SK-N-MC (cell line): ENCODE measurements at places on chromosomes 5 and 9.

- DNase-seq = no peak
These were observed 14.7 kb upstream of the RAB14 start for GRCh38 chr9:121216271-121216805.

GRCh38 chr5:133398646-133399101, 213.7 kb downstream of the FSTL4 start:
- no peak for DNase-seq

DNA sequence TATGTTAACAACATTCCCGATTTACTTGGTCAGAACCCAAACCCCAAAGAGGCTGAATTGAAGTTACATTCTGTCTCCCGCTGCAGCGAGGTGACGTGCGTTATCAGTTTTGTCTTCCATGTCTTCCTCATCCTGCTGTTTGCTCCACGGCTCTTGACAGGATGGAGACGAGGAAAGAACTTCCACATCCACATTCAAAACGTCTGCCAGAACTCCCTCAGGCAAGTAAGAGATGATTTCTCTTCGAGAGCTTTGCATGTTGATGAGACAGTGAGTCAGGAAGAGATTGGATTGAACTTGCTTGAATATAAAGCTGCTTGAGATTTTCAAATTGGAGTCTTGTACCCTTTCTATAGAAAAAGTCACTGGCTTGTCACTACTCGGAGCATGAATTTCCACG, 242.6 kb downstream of the AUH start:
- DNase-seq = peak; percentile 65

DNA sequence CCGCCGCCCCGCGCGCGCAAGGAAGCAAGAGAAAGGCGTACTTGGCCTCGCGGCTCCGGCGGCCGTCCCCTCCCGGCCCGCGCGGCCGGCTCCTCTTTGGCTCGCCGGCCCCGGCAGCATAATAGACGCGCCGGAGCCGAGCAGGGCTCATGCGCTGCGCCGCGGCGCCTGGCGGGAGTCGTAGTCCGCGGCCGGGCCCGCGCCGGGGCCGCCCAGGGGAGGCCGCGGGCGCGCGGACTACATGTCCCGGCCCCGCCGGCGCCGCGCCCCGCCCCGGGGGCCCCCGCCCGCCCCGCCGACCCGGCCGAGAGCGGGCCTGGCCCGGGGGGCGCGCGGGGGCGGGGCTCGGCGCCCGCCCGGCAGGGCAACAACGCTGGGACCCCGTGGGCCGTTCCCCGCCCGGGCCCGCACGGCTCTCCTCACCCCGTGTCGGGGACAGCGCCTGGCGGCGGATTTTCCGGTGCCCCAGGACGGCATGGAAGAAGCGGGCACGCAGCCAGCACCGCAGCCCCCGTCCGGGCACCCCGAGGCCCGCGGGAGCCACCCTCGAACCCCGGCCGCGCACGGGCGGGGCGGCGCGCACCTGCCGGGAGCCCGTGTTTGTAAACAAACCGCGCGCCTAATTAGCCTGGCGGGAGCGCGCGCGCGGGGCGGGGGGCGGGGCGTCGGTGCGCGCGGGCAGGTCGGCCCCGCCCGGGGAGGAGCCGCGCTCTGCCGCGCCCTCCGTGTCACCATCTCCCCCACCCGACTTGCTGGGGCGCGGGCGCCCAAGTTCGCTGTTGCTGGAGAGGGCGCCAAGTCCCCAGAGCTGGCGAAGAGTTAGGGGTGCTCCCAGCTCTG, at the start of gene BRD3:
BRD3 (minus strand) TSS at position 123 of the 840 bp plus-strand sequence. CDS start 14,549 bp downstream, outside the sequence.
- no peak for DNase-seq

GRCh38 chr5:32475334-32476097, 31.0 kb upstream of the ZFR start:
- DNase-seq = no peak

DNA sequence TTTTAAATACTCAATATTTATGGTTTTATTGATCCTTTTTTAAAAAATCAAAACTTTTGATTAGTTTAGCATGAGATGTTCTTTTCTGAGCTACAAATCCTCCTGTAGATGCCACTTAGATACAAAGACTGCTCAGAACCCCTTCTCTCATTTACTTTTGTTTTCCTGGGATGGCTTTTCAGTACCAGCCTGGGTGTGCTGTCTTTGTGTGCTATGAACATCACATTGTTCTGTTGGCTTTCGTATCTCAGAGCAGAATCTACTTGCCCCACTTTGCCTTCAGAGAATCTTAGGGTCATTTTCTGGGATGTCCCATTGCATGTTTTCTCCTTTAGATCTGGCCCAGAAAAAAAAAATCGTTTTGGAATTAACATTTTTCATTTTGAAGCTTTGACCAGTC, 85.9 kb downstream of the RASGRF2 start:
- no peak for DNase-seq

- no peak for DNase-seq
These were observed 1.0 kb downstream of the GGTA1 start for GRCh38 chr9:121498487-121499176.

DNA sequence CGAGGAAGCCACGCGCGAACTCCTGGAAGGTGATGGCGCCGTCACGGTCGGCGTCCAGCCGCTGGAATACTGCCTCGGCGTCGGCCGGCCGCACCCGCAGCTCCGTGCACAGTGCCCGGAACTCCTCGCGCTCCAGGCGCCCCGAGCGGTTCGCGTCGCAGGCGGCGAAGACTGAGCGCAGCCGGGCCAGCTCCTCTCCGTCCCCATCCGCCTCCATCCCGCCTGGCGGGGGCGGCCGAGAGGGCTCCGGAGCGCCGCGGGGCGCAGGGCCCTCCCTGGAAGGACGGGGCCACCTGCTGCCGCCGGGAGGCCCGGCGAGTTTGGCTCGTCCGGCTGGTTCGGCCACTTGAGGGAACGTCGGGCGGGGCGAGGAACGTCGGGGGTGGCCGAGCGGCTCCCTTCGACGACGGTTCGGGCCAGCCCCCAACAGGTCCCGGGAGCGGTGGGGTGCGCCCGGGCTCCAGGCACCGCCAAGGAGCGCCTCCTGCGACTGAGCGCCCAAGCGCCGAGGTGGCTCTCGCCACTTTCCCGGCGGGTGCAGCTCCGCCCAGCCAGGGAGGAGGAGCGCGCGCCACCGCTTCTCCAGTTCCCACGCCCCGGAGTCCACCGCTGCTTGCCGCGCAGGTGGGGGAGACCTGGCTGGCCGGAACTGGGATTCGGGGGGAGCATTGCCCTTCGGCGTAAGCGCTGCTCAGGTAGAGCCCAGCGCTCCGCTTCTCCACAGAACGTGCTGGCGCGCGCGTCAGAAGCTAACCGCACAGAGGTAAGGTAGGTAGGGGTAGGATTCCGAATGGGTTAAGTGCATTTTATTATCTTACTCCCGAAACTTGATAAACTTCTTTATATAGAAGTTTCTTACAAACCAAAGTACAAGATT, at the start of gene RASEF:
RASEF (minus strand) TSS at position 492 of the 877 bp plus-strand sequence; CDS start at position 217, 275 bp downstream.
- DNase-seq = no peak

GRCh38 chr5:59218424-59219045, 635.7 kb downstream of the RAB3C start:
- DNase-seq = peak; percentile 24

GRCh38 chr9:99433555-99433954, 211.5 kb downstream of the SEC61B start:
- DNase-seq = no peak

GRCh38 chr9:117662651-117663050, 41.6 kb upstream of the TLR4 start:
- DNase-seq = no peak

DNA sequence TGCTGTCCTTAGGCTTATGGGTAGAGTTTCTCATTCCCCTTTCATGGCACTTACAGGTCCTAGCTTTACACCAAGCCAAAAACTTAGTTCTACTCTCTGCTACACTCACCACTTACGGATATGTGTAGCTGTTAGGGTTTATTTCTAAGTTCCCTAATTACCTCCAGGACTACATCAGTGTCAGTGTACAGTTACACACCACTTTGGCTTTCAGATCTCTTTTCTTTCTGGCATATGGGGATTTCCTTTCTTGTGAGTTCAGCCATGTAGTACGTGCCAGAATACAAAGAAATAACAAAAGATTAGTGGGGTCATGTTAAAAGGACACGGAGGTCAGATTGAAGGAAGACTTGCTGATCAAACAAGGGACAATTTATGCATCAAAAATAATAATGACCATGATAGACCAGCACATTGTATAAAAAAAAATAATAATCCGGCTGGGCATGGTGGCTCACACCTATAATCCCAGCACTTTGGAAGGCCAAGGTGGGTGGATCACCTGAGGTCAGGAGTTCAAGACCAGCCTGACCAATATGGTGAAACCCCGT, 41.8 kb downstream of the LYRM7 start:
- no peak for DNase-seq

- DNase-seq = no peak
These were observed 90.9 kb downstream of the PIK3R1 start for GRCh38 chr5:68306361-68307014.

- no peak for DNase-seq
These were observed 266.9 kb downstream of the COX7C start for GRCh38 chr5:86884608-86885007.

GRCh38 chr5:109859537-109859936, 169.8 kb downstream of the MAN2A1 start:
- no peak for DNase-seq

GRCh38 chr9:93387791-93388190, 63.7 kb upstream of the FAM120A start:
- no peak for DNase-seq

DNA sequence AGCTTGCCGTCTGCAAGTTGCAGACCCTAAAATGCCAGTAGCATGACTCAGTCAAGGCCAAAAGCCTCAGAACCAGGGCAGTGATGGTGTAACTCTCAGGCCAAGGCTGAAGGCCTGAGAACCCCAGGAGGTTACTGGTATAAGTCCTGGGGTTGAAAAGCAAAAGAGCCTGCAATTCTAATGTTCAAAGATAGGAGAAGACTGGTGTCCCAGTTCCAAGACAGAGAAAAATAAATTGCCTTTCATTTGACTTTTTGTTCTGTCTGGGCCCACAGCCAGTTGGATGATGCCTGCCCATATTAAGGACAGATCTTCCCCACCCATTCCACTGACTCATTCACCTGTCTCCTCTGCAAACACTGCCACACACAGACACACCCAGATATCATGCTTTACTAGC, 673.2 kb downstream of the CDH18 start:
- DNase-seq = no peak

- no peak for DNase-seq
These were observed 185.0 kb upstream of the ELL2 start for GRCh38 chr5:96146675-96147074.

- no peak for DNase-seq
These were observed 26.1 kb upstream of the CKMT2 start for GRCh38 chr5:81207009-81207408.

GRCh38 chr9:15306757-15307522, at the start of gene TTC39B:
Gene TTC39B, minus strand, starts transcription at chr9:15307216. Its CDS starts 91 bp downstream, at chr9:15307125.
- DNase-seq = no peak

- no peak for DNase-seq
These were observed 17.8 kb downstream of the RBM27 start for GRCh38 chr5:146221234-146221633.

DNA sequence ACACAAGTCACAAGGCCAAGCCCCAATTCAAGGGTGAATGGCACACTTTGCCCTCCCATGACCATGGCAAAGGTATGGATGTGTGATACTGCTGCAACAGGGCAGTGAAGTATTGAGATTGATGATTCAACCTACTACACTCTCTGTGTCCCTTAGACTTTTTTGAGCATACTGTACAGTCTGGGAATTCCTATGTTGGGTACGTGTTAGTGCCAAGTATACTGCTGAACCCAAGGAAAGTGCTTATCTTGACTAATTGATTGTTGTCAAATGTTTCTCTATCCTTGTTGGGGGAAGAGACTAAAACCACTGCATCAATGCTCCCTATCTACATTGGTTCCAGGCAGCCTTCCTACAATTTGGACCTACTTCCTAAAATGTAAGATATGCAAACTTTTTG, 93.7 kb downstream of the NDFIP1 start:
- no peak for DNase-seq

DNA sequence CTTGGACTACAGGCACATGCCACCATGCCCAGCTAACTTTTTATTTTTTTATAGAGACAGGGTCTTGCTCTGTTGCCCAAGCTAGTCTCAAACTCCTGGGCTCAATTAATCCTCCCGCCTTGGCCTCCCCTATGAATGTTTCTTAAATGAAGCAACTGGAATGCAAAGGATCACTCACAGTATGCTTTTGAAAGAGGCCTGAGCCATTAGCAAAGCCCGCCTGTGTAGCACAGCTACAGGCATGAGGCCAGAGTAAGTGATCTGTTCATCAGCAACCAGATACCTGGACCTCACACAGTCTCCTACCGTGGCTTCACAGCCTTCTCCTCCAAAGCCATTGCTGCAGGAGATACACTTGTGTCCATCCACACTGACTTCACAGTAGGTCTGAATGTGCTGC, 16.9 kb upstream of the RNF183 start:
- DNase-seq = no peak

DNA sequence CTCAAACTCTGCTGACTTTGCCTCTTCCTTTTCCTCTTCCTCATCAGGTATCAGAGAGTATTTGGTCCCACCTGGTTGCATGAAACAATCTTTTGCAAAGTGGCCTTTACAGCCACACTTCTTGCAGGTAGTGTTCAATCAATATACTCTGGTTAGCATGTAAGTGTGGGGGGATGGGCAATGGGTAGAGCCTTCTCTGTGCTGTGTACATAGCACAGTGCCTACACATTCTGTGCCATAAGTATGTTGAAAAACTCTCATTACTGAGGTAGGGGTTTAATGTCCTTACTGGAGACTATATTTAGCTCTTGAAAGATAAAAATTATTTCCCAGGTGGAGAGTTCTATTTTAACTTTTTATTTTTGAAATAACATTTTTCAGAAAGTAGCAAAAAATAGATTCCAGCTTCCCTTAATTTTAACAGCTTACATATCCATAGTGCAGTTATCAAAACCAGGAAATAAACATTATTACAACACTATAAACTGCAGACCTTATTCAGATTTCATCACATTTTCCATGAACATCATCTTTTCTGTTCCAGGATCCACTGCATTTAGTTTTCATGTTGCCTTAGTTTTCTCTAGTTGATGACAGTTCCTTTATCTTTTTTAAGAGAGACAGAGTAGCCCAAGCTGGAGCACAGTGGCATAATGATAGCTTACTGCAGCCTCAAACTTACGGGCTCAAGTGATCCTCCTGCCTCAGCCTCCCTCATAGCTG, 15.1 kb downstream of the TTC1 start:
- no peak for DNase-seq

- DNase-seq = no peak
These were observed 28.1 kb upstream of the PIK3R1 start for GRCh38 chr5:68187268-68188055.

DNA sequence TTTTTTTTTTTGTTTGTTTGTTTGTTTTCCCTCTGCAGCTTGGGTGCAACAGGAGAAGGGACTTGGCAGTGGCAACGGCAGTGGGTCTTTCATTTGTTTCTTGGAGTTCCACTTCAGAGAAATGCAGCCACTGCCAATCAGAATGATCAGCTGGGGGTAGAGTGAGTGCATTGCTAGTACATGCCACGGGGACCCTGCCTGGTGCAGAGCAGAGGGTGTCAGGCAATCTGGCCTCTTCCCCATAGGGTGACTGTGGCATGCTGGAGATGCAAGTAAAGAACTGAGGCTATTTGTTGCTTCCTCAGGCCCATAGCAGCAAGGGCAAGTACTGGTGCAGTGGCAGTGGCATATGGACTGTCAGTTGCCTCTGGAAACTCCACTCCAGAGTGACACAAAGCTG, 1073.6 kb upstream of the EDIL3 start:
- no peak for DNase-seq

GRCh38 chr5:157233515-157233914, 32.4 kb upstream of the CYFIP2 start:
- DNase-seq = no peak

- DNase-seq = no peak
These were observed 159.2 kb upstream of the TUT7 start for GRCh38 chr9:86513429-86513828.
